Cardiac muscle cell (in vitro differentiated cells and primary cell): ENCODE measurements at places on chromosomes 3 and 15. TPM values are rescaled to one million over a fixed set of nuclear protein-coding genes. Genes with fewer than 3 reads are reported as not detected.

Gene NAALADL2
- 3.8 and 4.3 TPM in 2 replicates for total RNA-seq

Gene CCDC80
- 21.7 and 26.4 TPM in 2 replicates for total RNA-seq

Gene SI
- not detected in 2 replicates for total RNA-seq

Gene RTP2
- not detected in 2 replicates for total RNA-seq

Gene FBXW12
- total RNA-seq, result 0.51 TPM in 1 of 2 replicates, not detected in the other

Gene PLS1
- total RNA-seq, result 2.7 and 5.0 TPM in 2 replicates

Gene HCN4
- 93.1 and 159 TPM in 2 replicates for total RNA-seq

Gene CYP11A1
- 5.4 and 9.8 TPM in 2 replicates for total RNA-seq

Gene FBN1
- 5.3 and 6.0 TPM in 2 replicates for total RNA-seq

Gene CERS3
- 0.85 TPM in 1 of 2 replicates, not detected in the other for total RNA-seq

Gene C3orf85
- not detected in 2 replicates for total RNA-seq

Gene GP9
- total RNA-seq, result not detected in 2 replicates

Gene PLA2G4D
- 0.03 TPM in 1 of 2 replicates, not detected in the other for total RNA-seq

Gene SH3GL3
- 38.2 and 79.6 TPM in 2 replicates for total RNA-seq

Gene PAQR9
- total RNA-seq, result 0.18 and 1.0 TPM in 2 replicates
